ENCODE measurements at places on chromosomes 16 and 17. TPM values are rescaled to one million over a fixed set of nuclear protein-coding genes. Genes with fewer than 3 reads are reported as not detected.

OR1A1 gene
- not detected for total RNA-seq

HS3ST3A1 gene
- total RNA-seq, result 1.8 TPM

TNFRSF17 gene
- not detected for total RNA-seq

C17orf100 gene
- 1.8 TPM for total RNA-seq

MT1G gene
- total RNA-seq, result 5.0 TPM

ZDHHC1 gene
- total RNA-seq, result 0.57 TPM

HASPIN gene
- total RNA-seq, result 22.0 TPM

PRAC2 gene
- not detected for total RNA-seq

FBXW10 gene
- total RNA-seq, result not detected

ICAM2 gene
- total RNA-seq, result 65.0 TPM

MRM3 gene
- total RNA-seq, result 26.1 TPM

SEPTIN1 gene
- total RNA-seq, result 199 TPM

GRCh38 chr16:88731699-88732098 is 25.4 kb downstream of the CTU2 start:
- DNase-seq, result no peak

- DNase-seq, result no peak
Measured at GRCh38 chr17:6195123-6195522, 124.9 kb downstream of the WSCD1 start.

DNA sequence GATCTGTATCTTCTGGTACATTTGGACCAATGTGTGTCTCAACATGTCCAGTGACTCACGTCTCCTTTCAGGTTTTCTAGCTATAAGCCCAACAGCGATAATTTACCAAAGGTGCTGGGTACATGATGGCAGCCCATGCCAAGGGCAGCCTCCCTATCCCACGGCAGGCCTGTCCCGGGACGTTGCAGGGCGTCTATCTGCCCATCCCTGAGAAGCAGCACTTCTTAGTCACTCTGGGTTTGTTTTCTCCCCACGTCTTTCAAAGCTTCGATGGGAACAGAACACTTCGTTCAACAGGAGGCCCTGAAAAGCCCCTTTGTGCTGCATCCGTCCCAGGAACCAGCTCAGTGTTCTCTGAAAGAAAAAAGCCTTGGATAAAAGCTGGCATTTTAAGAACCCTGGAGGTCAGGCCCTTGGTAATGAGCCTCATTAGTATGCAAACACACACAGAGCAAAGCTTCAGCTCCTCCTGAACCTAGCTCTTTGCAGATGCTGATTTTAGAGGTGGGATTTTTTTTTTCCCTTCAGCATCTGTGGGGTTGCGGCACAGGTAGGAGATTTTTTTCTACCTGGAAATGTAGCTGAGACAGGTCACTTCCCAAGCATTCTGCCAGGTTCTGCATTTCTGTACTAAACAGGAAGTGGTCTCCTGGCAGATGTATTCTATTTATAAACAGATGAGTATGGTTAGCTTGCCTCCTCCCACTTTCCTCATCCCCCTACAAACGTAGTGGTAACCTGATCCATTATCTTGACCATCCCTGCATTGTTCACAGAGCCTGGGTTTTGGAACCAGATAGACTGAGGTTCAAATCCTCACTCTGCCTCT is 17.5 kb upstream of the MT4 start:
- DNase-seq, result no peak

DNA sequence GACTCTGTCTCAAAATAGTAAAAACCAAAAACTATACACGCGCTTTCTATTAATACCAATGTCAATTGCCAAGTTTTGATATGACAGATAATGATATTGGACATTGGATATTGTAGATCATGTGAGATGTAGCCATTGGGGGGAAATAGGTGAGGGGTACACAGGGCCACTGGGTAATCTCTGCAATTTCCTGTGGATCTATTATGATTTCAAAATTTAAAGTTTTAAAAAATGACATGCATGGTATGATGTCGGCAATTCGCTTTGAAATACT is 266.0 kb downstream of the PARN start:
- no peak for DNase-seq

- no peak for DNase-seq
Measured at GRCh38 chr16:83247767-83248372, 559.9 kb upstream of the HSBP1 start.

DNA sequence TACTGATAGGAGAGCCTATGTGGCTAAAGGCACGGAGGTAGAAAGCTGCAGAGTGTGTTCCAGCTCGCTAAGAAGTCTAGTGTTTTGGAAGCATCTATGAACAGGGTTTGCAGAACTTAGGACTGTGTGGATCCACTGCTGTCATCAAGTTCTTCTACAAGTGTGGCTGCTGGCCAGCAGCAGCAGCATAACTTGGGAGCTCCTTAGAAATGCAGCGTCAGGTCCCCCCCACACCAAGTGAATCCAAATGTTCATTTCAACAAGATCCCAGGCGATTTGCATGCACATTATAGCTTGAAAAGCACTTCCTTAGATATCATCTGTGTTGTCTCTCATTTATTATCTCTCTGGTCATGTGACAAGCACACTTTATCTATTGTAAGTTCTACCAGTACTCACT is 131.9 kb upstream of the SHISA6 start:
- no peak for DNase-seq

DNA sequence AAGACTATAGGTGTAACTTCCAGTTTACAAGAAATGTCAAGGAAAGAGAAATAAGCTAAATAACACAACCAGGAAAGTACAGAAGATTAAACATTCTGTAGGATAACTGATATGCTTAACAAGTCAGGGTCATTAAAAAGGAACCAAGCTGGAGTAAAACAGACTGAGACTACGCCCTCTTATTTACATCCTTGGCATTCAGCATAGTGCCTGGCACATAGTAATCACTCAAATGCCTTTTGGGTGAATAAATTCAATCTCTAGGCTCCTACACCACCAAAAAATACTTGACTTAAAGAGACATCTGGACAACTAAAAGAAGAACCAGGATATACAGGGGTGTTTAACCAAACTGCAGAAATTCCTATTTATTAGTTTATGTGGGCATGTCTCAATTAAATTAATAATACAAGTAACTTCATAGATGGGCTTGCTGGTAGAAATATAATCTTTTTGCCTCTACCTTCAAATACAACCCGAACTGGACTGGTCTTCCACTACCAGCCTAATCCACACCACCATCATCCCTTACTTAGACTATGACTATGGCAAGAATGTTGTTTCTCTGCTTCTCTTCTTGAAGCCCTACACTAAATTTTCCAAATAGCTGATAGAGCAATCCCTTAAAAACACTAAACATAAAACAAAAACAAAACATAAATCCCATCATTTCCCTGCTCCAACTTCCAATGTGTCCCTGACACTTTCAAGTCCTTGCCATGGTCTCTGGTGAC is 47.7 kb upstream of the ULK2 start:
- no peak for DNase-seq

DNA sequence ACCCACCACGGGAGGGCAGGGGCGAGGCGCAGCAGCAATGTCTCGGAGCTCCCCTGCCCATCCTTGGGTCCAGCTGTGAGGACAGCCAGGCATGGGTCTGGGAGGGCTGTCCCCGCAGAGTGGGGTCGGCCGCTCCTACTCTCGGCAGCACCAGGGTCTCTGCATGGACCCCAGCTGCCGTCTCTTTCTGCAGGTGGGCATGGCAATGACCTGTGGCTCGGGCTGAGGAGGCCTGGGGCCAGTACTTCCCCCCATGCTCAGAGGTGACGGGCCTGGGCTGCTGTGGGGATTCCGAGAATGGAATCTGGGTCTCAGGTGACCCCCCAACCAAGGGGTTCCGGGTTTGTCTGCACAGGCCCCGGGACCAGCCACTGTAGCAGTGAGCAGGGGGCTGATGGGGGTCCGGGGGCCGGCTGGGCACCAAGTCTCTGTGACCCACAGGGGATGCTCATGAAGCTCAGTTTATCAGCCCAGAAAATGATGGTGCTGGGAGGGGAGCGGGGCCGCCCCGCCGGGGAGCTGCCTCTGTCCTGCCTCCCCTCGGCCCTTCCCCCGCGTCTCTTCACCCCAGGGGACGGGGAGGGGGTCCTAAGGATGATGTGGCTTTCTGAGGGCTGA is 23.5 kb downstream of the CACNA1H start:
- no peak for DNase-seq

DNA sequence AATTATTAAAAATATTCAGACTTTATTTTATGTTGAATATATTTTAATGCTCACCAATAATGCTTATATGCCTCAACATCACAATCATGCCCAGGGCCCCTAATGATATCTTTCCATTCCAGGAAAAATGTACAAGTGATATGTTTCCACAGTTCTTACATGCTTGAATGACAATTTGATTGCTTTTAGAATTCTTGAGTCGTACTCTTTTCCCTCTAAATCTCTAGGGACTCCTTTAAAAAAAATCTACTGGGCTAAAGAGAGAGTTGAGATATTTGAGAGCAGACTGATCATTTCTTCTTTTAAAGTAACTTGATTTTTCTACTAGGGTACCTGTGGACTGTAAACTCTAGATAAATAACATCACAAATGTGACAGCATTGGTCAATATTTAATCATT is 18.2 kb upstream of the HLF start:
- DNase-seq, result no peak

- peak; percentile 43 for DNase-seq
Measured at GRCh38 chr16:83187405-83187804, 560.6 kb downstream of the CDH13 start.

DNA sequence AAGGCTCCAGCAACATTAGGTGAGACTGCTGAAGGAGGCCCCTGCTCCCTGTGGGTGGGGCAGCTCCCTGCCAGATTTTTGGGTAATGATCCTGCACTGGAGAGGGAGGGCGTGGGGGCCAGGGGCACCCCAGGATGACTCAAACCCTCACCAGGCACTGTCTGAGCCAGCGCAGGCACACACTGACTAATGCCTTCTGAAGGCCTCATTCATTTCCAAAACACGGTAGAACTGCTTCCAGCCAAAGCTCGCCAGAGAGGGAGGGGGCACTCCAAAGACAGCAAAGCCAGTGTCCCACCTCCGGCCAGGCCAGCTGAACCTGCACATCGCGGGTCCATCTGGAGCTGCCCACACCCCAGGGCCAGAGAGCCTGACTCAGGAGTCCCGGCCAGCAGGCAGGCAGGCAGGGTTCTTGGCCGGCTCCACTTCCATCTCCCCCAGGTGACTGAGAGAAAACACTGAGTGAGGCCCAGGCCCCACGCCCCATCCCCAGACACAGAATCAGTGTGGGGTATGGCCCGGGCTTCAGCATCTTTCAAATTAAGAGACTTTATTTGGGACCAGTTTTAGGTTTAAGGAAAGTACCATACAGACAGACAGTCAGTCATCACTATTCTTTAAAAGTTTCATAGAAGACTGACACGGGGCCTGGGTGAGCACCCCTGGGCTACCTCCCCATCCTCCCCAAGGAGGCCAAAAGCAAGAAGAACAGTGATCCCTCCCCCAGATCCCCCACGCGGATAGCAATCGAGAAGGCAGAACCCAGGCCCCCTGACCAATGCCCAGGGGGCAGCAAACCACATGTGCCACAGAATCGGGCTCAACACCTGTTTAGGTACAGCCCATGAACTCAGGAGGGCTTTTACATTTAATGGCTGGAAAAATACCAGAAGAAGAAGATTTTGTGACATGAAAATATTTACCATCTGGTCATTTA is 2.3 kb downstream of the PIEZO1 start:
- peak; percentile 94 for DNase-seq

- DNase-seq, result peak; percentile 26
Measured at GRCh38 chr17:68512960-68513474, 787 bp downstream of the PRKAR1A start.

GRCh38 chr16:22816475-22816874 is 2.5 kb downstream of the HS3ST2 start:
- no peak for DNase-seq

DNA sequence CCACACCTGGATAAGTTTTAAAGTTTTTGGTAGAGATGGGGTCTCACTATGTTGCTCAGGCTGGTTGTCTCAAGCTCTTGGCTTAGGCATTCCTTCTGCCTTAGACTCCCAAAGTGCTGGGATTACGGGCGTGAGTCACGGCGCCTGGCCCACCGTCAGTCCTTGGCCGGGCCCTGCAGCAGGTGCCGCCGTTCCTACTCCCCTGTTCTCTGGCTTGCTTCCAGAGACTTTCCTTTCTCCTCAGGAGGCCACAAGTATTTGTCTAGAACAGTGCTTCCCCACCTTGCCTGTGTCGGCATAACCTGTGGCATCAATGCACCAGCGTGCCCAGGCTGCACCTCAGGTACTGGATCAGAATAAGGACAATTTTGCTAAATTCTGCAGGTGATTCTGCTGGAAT is 3.0 kb upstream of the MGAT5B start:
- no peak for DNase-seq

- peak; percentile 24 for DNase-seq
Measured at GRCh38 chr16:10333321-10334032, 52.4 kb upstream of the ATF7IP2 start.

DNA sequence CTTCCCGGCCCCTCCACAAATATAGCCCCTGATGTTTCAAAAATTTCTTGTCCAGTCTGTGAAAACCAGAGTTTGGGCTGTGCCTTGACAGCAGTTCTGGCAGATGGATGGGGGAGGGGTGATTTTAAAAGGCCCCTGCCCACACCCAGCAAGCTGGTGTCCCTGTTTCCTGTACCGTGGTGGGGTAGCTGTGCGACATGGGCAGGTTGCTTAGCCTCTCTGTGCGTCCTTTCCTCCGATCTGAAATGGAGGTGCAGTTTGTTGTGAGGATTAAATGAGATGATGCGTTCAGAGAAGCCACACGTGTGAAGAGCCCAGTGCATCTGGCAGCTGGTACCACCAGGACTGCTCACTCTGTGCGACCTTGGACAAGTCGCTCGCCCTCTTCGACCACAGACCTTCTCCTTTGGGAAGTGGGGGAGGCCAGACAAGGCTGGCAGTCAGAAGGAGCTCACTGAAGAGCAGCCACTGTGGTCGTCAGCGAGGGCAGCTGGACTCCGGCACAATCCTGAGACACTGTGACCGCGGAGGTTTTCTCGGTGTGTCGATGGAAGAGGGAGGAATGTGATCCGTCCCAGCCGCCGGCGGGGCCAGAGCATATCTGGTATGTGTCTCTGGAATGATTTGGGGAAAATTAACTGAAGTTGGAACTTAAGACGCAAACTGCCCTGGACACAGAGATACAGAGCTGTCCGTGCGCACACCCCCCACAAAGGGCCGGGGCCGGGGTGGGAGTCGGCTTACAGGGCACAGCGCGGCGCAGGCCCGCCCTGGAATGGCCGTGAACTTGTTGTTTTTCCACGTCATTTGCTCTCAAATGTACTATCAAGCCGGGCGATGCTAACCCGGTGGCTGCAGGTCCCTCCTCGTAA is 721 bp upstream of the WFIKKN2 start:
- DNase-seq, result no peak

DNA sequence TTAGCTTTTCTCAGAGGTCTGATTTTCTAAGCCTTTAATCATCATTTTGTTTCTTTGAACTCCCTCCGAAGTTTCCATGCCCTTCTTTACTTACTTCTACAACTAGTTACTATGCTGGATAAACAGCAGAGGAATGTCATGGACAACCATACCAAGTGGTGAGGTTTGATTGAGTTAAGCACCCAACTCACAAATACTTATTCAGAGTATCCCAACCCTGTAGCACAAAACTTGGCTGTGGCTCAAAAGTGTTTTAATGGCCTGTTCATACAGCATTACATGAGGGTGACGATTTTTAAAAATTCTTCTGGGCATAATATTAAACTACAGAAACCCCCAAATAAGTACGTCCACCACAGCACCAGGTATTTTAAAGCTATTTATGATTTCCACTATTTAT is 946.8 kb upstream of the SOX9 start:
- no peak for DNase-seq

Measured in activated CD4-positive, alpha-beta memory T cell treated with anti-CD3 and anti-CD28 coated beads for 36 hours (primary cell).